ENCODE measurements at places on chromosomes 13 and 19.

- DNase-seq = no peak
These were observed 406.2 kb downstream of the EFNB2 start for GRCh38 chr13:106129273-106129672.

GRCh38 chr19:58089846-58090245 lies 8.2 kb downstream of the ZSCAN18 start:
- no peak for DNase-seq

DNA sequence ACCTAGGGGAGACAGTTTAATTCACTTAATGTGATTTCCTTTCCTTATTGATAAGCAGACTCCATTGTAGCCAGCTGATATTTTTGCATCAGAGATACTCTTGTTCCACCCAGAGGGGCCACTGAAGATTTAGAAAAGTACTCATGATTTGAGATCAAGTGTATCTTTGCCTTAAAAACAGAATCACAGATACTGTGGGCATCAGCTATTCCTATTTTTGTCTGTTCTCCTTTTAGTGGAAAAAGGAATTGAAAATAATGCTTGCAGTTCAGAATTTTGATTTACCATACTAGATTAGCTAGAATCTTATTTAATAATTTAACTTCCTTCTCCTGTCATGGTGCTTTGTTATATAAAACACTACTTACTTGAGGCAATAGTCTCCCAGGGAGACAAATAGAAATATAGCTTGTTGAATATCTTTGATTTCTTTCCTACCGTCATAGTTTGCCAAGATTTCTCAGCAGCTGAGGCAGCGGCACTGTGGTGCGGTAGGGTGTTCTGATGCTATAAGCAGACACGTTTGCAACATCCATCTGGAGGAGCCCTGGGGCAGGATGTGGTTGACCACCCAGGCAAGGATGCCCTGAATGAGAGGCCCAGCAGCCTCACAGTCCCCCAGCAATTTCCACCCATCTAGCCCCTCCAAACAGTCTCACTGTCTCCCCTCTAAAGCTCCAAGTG lies 47.0 kb upstream of the RAP2A start:
- peak; percentile 28 for DNase-seq

DNA sequence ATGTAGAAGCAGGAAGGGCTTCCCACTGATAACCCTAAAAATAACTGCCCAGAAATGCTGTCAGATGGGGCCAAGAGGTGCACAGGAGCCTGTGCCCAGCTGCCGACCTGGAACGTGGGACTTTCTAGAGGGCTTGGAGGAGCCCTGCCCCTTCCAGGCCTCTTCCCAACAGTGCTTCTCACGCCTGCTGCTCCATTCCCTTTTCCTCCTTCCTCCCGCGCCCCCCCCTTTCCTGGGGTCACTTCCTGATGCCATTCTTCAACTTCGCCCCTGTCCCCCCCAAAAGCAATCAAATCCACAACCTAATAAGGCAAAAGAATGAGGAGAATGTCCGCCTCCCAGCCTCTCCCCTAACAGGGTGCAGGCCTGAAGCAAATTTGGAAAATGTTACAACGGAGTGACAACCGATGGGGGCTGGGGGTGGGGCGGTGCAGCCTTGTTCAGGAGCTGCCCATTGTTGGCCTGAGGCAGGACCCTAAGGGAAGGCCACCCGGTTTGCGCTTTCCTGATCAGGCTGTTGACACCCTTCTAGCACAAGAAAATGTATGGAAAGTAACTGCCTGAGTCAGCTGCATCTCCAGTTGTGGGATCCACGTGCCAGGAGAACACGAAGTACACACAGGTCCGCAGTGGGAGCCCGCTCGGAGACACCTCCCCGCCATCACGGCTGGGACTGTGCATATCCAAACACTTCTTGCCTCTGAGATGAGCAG lies 18.7 kb downstream of the ACTN4 start:
- DNase-seq = no peak

- DNase-seq = no peak
These were observed 26.4 kb upstream of the ZNF181 start for GRCh38 chr19:34707661-34708060.

DNA sequence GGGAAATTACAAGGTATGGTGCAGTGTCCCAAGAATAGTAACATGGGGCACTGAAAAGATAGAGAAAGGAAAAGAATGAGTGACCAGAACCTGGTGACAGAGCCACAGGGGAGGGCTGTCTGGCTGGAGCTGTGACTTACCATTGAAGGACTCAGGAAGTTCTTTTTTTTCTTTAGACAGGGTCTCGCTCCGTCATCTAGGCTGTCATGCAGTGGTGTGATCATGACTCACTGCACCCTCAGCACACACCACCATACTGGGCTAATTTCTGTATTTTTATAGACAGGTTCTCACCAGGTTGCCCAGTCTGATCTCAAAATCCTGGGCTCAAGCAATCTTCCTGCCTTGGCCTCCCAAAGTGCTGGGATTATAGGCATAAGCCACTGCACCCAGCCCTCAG lies 8.8 kb upstream of the CPB2 start:
- no peak for DNase-seq

GRCh38 chr13:48783181-48783630 lies 129.5 kb downstream of the CYSLTR2 start:
- DNase-seq = no peak

DNA sequence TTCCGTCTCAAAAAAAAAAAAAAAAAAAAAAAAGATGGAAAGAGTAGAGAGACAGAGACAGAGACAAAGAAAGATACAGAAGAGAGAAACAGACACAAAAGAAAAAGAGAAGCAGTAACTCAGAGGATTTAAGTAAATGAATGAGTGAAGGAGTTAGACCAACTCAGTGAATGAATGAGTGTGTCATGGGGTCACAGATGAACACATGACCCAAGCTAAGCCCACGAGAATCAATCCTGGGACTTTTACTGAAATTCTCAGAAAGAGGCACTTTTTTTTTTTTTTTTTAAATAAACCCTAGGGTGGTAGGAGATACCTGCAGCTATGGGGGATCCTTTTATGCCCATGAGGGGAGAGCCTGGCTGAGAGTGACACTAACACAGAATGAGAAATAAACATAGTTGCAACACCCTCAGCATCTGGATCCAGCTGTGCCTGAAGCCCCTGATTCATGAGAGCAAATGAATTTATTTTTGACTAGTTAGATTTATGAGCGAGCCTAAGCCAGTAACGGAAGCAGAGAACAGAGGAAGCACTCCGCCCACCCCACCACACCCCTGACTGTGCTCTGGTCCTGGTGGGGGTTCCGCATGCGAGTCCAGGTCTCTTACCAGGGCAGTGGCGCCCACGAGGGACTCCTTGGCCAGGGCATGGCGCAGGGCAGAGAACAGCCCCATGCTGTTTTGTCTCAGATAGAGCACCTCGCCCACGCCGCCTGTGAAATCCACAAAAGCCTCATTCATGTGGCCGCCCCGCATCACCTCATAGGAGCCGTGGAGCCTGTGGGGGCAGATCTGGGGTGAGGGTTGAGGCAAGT lies 4.6 kb downstream of the CAPN12 start:
- no peak for DNase-seq

DNA sequence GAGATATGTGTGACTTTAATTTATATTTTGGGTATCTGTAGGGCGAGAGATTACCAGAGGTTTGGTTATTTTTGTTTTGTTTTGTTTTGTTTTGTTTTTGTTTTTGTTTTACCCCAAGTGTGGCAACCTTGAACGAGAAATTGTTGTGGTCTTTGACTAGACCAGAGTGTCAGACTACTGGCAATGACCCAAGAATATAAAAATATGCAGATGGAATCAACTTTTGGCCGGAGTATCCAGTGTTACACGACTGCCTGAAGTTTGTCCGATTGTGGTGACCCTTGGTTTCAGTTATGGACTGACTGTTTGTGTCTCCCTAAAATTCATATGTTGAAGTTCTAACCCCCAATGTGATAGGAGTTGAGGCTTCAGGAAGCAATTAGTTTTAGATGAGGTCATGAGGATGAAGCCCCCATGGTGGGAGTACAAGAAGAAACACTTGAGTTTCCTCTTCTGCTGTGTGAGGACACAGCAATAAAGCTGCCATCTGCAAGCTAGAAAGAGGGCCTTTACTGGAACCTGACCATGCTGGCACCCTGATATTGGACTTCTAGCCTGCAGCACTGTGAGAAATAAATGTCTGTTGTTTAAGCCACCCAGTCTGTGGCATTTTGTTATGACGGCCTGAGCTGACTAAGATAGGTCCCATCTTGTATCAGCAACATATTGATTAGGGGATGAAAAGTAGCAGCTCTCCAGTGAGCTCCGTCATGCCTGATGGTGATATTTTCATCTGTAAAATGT lies 261.7 kb downstream of the MTUS2 start:
- no peak for DNase-seq

GRCh38 chr19:11377237-11377636 lies 2.8 kb downstream of the SWSAP1 start:
- DNase-seq = peak; percentile 43

GRCh38 chr19:3333662-3334061 lies 32.7 kb upstream of the NFIC start:
- DNase-seq = no peak

DNA sequence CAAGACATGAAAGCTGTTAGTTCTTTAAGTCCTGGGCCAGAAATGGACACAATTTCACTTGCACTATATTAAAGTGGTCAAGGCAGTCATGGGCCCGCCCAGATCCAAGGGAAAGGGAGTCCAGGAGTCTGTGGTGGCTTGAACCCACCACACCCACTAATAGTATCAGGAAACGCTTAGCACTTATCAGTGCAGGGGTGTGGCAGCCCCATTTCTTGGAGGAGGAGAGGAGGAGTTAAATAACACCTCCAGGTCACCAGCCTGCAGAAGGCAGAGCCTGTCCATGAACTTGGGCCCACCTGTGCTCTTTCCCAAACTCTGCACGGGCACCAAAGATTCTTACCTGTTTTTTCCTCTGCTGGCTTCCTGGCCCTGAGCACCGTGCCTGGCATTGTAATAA lies 5.4 kb upstream of the NTN5 start:
- DNase-seq = no peak

DNA sequence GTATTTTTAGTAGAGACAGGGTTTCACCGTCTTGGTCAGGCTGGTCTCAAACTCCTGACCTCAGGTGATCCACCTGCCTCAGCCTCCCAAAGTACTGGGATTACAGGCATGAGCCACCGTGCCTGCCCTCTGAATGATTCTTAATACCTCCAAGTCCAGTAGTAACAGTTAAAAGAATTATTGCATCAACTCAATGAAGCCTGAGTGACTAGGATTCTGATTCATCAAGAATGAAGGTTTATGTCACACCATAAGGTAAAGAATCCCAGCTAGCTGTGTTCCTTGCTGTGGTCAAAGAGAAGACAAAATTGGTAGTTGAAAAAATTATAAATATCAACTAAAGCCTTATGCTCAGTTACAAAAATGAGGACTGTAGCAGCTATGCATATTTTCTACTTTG lies 81.2 kb upstream of the ABCC4 start:
- DNase-seq = no peak

GRCh38 chr13:105474983-105475610 lies 1060.4 kb downstream of the EFNB2 start:
- no peak for DNase-seq

DNA sequence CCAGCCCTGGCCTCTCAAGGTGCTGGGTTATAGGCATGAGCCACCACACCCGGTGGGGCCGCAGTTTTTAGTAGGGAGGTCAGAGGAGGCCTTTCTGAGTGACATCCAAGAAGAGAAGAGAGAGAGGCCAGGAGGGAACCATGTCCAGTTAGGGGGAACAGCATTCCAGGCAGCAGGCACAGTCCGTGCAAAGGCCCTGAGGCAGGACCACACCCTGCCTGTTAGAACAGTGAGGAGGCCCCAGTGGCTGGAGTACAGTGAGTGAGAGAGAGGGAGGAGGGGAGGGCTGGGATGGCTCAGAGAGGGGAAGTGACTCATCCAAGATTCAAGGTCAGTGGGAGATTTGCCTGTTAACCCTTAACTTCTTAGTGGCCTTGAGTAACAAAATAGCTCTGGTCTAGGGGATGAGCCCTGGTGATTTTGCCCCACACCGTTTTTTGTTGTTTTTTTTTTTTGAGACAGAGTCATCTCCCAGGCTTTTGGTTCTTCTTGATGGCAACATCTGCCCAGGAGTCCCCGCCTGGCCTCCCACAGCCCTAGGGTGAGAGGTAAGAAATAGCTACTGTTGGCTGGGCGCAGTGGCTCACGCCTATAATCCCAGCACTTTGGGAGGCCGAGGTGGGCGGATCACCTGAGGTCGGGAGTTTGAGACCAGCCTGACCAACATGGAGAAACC lies 2.7 kb upstream of the PLIN3 start:
- no peak for DNase-seq

- no peak for DNase-seq
These were observed 12.9 kb upstream of the USE1 start for GRCh38 chr19:17202249-17202648.

GRCh38 chr13:40180776-40181175 lies 485.7 kb downstream of the FOXO1 start:
- DNase-seq = no peak

DNA sequence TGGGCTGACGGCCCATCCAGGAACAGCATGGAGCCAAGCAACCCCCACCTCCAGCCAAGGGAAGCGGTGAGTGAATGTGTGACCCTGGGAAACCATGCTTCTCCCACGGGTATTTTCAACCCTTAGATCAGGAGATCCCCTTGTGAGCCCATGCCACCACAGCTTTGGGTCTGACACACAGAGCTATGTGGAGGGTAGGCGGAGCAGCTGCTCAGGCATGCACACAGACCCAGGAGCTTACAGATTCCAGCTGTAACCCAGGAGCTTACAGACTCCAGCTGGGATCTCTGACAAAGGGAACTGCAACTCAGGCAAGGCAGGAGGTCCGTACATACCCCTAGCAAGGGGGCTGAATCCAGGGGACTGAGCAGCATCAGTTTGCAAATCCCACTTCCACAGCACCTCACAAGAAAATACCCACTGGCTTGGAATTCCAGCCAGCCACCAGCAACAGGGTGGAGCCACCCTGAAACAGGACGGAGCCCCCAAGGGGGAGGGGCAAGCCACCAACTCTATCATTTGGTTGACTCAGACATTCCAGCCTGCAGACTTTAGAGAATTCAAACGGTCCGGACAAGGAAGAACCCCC lies 40.8 kb upstream of the RFXAP start:
- DNase-seq = no peak

DNA sequence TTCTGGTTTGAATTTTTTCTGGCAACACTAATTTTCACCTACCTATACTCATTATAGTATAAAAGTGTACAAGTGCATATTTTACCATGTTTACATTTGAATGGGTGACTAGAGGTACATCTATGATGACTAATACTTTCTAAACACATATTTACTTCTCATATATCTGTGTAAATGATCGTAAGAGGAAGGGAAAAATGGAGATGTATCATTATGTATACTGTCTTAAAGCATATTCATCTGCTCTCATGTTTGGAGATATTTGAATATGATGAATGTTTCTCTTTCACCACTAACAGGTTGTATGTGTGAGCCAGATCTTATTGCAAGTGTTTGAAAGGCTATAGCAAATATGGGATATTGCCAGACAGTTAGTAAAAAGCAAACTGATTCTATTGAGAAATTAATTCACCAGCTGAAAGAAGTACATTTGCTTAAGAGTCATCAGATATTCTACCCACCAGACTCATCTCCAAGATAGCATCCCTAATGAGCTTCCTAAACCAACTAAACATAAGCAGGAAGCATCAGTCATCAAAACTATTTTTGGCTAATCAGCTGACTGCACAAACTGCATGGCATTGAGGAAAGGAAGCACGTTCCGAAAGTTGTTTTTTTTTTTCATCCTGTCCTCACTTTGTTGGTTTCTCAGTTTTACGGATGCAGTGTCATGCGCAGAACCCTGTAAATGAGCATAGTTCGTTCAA lies 738.2 kb downstream of the GPC5 start:
- DNase-seq = no peak

GRCh38 chr19:47433121-47433520 lies 13.8 kb upstream of the MEIS3 start:
- DNase-seq = no peak

GRCh38 chr19:13718733-13719132 lies 45.6 kb upstream of the MRI1 start:
- no peak for DNase-seq
